ENCODE measurements at places on chromosomes 1 and 21.

- DNase-seq: no peak
Observed at GRCh38 chr21:41396558-41397075, 29.4 kb upstream of the MX1 start.

DNA sequence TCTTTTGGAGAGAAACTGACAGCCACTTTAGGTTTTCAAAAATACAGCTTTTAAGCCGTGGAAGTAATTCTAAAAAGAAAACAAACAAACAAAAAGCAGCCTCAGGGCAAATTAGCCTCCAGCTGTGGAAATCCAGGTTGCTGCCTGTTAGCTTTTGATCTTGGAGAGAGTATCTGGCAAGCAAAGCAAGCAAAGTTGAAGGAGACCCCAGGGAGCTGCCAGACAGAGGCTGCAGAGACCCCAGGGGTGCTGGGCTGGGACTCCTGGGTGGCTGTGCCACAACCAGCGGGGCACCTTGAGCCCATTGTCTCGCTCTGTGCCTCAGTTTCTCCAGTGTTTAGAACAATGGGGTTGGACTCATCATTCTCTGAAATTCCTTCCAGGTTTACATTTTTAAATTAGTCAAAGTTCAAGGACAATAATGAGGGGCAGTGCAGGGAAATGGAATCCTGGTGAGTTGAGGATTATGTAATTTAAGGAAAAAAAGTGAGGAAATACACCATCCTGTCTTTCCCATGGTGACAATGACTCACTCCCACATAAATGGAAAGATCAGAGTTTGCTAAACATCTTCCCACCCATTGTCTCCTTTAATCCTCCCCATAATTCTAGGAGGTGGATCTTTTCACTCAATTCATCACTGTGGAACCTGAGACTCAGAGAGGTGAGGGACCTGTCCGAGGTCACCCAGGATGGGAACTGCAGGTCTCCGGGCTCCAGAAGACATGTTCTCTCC is 480.5 kb downstream of the MATN1 start:
- no peak for DNase-seq

DNA sequence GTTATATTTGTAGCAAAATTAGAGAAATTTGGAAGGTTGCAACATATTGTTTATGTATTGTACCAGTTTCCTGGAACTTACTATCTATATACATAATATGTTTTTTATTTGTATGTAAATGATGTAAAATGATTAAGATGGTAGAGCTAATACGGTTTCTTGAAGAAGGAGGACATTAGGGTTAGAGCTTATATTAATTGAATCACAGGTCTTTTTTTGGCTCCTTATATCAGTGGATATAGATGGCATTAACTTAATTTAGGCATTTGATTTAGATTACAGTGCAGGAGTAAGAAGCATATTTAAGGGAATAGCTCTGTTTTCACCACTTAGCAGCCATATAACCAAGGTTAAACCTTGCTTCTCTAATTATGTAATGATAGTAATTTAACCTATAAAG is 357.7 kb downstream of the USP25 start:
- DNase-seq: no peak

- DNase-seq: peak; percentile 16
Observed at GRCh38 chr1:197911111-197911856, 5.9 kb upstream of the LHX9 start.

GRCh38 chr1:204280099-204280961 is 66.5 kb upstream of the GOLT1A start:
- DNase-seq: no peak

Data from stimulated activated CD4-positive, alpha-beta T cell treated with anti-CD3 and anti-CD28 coated beads, Interleukin-4, amount 100 ng/mL, for 1 hour (primary cell).